Neural progenitor cell (in vitro differentiated cells): ENCODE measurements at places on chromosomes 7 and 10.

GRCh38 chr10:3548702-3549101 lies 236.3 kb downstream of the KLF6 start:
- no peak overlapping the region for H3K27ac ChIP-seq
- H3K36me3 ChIP-seq: no peaks in the 10 kb centered on the region
- no peaks in the 10 kb centered on the region for H3K27me3 ChIP-seq
- H3K4me3 ChIP-seq: no peak overlapping the region
- no peaks in the 10 kb centered on the region for H3K4me1 ChIP-seq

- peaks cover 7% of the 10 kb centered on the region for H3K4me1 ChIP-seq
- no peaks in the 10 kb centered on the region for H3K36me3 ChIP-seq
- DNase-seq: no peak
- no peak overlapping the region for H3K27ac ChIP-seq
- H3K4me3 ChIP-seq: no peak overlapping the region
- H3K27me3 ChIP-seq: no peaks in the 10 kb centered on the region
Observed at GRCh38 chr10:129531969-129532660, 65.1 kb downstream of the MGMT start.

DNA sequence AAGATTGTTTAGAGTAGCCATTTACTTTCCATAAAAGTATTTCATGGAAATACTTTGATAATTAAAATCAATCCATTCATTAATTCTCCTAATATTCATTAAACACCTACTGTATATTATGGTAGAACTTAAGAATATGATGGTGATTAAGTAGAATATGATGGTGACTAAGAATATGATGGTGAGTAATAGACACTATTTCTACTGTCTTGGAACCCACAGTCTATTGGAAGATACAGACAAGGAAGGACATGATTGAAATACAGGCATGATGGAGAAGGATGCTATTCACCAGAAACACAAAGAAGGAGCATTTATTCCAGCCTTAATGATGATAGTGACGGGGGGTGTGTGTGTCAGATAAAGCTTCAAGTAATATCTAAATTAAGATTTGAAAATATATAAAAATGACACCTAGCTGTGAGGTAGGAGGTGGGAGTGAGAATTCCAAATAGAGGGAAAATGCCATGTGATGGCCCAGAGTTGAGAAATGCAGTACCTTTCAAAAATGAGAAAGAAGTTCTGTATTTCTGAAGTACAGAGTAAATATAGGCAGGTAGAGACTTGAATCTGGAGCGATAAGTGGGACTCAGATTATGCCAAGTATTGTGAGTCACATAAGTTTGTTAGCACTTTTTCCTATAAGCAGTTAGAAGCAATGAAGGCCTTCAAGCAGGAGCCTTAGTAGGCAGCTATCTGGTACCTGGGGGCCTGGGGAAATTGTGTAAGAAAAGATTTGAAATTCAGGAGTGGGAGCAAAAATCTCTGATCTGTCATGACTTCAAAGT lies 12.5 kb upstream of the CDK13 start:
- DNase-seq: no peak
- no peaks in the 10 kb centered on the region for H3K36me3 ChIP-seq
- H3K27me3 ChIP-seq: no peaks in the 10 kb centered on the region

GRCh38 chr10:72790216-72790990 lies 98.5 kb downstream of the MCU start:
- no peak for DNase-seq
- H3K27ac ChIP-seq: no peak overlapping the region
- no peaks in the 10 kb centered on the region for H3K27me3 ChIP-seq
- no peaks in the 10 kb centered on the region for H3K36me3 ChIP-seq
- peaks cover 12% of the 10 kb centered on the region for H3K4me1 ChIP-seq

DNA sequence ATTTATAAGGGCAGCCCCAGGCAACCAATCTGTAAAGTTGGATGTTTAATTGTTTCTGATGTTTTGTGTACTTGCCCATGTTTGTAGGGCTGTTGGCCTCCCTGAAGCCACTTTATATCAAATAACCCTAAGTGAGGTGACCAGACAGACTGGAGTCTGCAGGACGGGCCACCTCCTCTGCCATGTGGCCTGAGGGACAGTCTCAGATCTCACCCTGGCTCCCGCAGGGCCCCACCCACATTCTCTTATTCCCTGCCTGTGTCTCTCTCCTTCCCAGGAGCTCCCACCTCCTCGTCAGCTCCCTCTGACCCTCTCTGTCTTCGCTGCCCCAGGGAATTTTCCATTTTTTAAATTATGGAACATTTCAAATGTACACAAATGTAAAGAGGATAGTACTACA lies 9.5 kb upstream of the C10orf71 start:
- H3K4me1 ChIP-seq: no peaks in the 10 kb centered on the region
- H3K27me3 ChIP-seq: no peaks in the 10 kb centered on the region
- H3K27ac ChIP-seq: no peak overlapping the region
- no peaks in the 10 kb centered on the region for H3K36me3 ChIP-seq
